Tibial nerve (tissue), 4 donors: ENCODE measurements at places on chromosomes 6 and 20.
A peak's percentile ranks its signal among the peaks of the same experiment; 100 is the strongest.

DNA sequence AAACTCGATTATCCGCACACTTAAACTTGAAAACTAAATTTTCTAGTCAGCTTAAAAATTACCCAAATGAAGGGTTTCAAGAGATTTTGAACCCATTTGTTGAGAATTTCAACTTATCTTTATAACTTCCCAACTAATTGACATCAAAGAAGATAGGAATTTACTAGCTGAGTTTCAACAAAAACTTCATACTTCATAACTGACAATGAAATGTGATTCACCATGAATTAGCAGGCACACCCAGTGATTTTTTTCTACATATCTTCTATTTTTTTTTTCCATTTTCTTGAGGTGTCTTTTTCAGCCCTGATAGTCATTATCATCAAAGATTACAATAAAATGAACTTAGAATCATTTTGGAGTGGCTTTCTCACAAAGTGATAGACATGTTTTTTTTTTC, 26.7 kb downstream of the TNFAIP3 start:
- no peak for DNase-seq
- H3K27ac ChIP-seq: no peak overlapping the region
- H3K27me3 ChIP-seq: no peaks in the 10 kb centered on the region
- H3K4me3 ChIP-seq: no peak overlapping the region

GRCh38 chr20:17612287-17612991, 42.6 kb downstream of the DSTN start:
- H3K4me3 ChIP-seq: no peak overlapping the region
- H3K36me3 ChIP-seq: no peaks in the 10 kb centered on the region
- H3K27ac ChIP-seq: peak overlapping the region; percentile 63
- DNase-seq: no peak
- no peaks in the 10 kb centered on the region for H3K4me1 ChIP-seq
- H3K27me3 ChIP-seq: no peaks in the 10 kb centered on the region

DNA sequence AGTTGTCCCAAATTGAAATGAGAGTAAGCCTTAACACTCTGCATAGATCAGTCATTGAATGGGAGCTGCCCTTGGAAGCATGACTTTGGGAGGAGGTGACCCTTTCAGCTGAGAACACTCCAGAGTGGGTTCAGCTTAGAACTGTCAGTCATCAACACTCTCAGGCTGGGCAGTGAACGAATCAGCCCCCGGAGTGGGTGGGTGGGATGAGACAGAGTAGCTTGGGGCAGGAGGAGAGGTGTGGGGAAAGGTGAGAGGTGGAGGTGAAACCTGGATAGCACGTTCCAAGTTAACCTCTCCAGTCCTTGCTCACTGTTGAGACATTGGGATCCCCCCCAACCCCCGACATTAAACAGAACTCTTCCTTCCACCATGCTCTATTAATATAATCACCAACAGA, 55.3 kb upstream of the TPD52L1 start:
- DNase-seq: no peak
- no peak overlapping the region for H3K27ac ChIP-seq
- H3K4me3 ChIP-seq: no peak overlapping the region
- H3K4me1 ChIP-seq: no peaks in the 10 kb centered on the region
- no peaks in the 10 kb centered on the region for H3K36me3 ChIP-seq
- no peaks in the 10 kb centered on the region for H3K27me3 ChIP-seq

DNA sequence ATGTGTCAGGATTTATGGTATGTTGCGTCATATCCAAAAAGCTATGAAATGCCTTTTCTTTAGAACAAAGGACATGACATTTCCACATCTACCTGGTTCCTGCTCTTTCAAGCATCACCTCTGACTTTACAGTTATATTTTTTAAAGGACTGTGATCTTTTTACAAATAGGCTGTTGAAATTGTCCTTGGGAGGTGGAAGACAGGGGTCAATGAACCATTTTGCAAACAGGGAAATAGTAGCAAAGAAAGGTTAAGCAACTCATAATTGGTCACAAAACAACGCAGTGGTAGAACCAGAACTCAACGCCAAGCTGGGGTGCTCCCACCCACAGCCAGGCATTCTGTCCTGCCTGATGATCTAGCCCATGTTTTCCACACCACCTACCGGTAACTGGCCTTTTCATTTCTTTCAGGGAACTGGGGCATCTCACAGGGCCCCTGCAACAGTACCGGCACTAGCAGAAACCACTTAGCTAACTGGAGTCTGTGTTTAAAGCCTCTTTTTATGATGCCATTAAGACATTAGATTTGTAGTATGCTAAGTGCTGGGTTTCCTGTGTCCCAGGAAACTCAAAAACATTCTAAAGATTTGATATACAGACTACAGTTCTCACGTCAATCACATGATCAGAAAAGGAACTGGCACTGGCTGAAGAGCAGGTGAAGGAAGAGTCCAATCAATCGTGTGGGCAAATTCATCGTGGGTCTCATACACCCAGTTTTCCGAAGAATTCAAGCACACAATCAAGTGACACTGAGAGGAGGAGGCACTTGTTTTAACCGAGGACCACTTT, 13.9 kb downstream of the ZNF217 start:
- H3K27me3 ChIP-seq: no peaks in the 10 kb centered on the region
- no peak for DNase-seq
- peak overlapping the region; percentile 83 for H3K27ac ChIP-seq
- peaks cover 39% of the 10 kb centered on the region for H3K4me1 ChIP-seq
- peak overlapping the region; percentile 7 for H3K4me3 ChIP-seq

GRCh38 chr6:46015119-46015968, at the start of gene CLIC5:
Gene CLIC5 (minus strand): TSS chr6:46015860. CDS start chr6:46015542, 318 bp downstream.
- H3K27me3 ChIP-seq: peaks cover 37% of the 10 kb centered on the region
- H3K36me3 ChIP-seq: no peaks in the 10 kb centered on the region
- DNase-seq: no peak
- peak within 1 kb of the TSS; percentile 41 for H3K27ac ChIP-seq

DNA sequence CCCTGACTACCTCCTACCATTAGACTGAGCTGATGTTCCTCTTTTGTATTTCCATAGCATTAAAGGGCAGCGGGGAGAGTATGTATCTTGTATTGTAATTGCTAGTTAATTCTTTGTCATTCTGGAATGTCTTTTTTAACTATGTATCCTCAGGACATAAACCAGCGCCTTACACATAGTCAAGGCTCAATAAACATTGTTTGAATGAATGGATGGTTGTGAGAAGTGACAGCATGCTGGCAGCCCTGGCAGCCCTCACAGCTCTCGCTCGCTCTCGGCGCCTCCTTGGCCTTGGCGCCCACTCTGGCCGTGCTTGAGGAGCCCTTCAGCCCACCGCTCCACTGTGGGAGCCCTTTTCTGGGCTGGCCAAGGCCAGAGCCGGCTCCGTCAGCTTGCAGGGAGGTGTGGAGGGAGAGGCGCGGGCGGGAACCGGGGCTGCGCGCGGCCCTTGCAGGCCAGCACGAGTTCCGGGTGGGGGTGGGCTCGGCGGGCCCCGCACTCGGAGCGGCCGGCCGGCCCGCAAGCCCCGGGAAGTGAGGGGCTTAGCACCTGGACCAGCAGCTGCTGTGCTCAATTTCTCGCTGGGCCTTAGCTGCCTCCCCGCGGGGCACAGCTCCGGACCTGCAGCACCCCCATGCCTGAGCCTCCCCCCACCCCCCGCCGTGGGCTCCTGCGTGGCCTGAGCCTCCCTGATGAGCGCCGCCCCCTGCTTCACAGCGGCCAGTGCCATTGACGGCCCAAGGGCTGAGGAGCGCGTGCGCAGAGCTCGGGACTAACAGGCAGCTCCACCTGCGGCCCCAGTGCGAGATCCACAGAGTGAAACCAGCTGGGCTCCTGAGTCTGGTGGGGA, 93.1 kb downstream of the RNF182 start:
- no peak overlapping the region for H3K4me3 ChIP-seq
- H3K27me3 ChIP-seq: no peaks in the 10 kb centered on the region
- DNase-seq: no peak
- no peak overlapping the region for H3K27ac ChIP-seq
- H3K36me3 ChIP-seq: no peaks in the 10 kb centered on the region

GRCh38 chr6:14841901-14842421, 403.9 kb upstream of the JARID2 start:
- H3K27ac ChIP-seq: no peak overlapping the region
- DNase-seq: no peak
- no peak overlapping the region for H3K4me3 ChIP-seq
- H3K27me3 ChIP-seq: no peaks in the 10 kb centered on the region

DNA sequence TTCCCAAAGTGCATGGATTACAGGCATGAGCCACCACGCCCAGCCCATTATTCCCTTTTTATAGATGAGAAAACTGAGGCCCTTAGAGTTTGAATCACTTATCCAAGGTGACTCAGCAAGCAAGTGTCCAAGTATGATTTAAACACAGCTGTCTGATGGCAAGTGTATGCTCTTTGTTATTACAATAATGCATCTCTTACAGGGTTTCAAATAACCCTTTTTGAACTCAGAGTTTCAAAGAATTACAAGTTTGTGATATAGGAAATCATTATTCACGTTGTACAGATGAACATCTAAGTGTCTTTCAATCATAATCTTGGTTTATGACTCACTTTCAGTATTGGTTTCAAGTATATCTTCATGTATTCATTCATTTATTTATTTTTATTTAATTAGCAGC, 63.0 kb downstream of the CD83 start:
- H3K4me1 ChIP-seq: no peaks in the 10 kb centered on the region
- no peak overlapping the region for H3K27ac ChIP-seq
- no peak for DNase-seq
- no peaks in the 10 kb centered on the region for H3K36me3 ChIP-seq
- H3K27me3 ChIP-seq: no peaks in the 10 kb centered on the region
- no peak overlapping the region for H3K4me3 ChIP-seq

- H3K4me3 ChIP-seq: no peak overlapping the region
- H3K27me3 ChIP-seq: no peaks in the 10 kb centered on the region
- no peak for DNase-seq
- no peak overlapping the region for H3K27ac ChIP-seq
- H3K4me1 ChIP-seq: no peaks in the 10 kb centered on the region
- H3K36me3 ChIP-seq: no peaks in the 10 kb centered on the region
Measured at GRCh38 chr6:101482606-101483005, 89.1 kb downstream of the GRIK2 start.

DNA sequence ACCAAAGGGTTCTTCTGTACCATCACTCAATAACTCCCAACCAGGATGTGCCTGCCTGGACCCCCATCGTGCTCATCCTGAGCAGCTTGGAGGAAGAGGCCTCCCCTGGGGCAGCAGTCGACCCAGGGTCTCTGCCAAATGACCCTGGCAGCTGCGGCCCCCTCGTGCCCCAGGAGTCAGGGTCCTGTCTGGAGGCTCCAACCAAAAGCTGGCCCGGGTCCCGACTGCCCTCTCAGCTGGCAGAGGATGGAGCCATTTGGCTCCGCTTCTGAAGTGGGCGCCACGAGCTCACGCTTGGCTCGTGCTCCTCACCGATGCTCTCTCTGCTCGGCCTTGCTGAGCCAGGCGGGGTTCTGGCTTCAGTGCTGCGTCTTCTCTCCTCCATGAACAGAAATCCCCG, 56.8 kb downstream of the TFAP2C start:
- DNase-seq: no peak
- H3K27me3 ChIP-seq: no peaks in the 10 kb centered on the region
- no peak overlapping the region for H3K4me3 ChIP-seq
- H3K27ac ChIP-seq: no peak overlapping the region
- H3K4me1 ChIP-seq: no peaks in the 10 kb centered on the region
- H3K36me3 ChIP-seq: no peaks in the 10 kb centered on the region

GRCh38 chr6:156828280-156828703, 51.1 kb downstream of the ARID1B start:
- H3K27ac ChIP-seq: no peak overlapping the region
- H3K27me3 ChIP-seq: no peaks in the 10 kb centered on the region
- H3K4me1 ChIP-seq: peaks cover 80% of the 10 kb centered on the region
- no peak overlapping the region for H3K4me3 ChIP-seq

DNA sequence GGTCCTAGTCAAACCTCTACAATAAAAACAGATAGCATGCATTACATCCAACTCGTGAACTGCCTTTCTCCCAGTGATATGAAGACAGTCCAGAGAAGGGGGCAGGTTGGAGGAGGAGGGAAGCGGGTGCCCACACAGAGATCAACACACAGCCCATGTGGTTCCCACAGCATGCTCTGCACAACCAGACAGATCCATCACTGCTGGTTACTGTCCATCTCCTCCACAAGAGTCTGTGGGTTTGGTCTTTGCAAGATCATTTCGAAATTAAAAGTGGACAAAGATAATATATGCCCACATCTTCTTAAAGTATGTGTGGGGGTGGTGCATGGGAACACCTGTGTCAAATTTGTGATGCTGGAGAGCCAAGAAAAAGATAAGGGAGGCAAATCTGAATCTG, 215.5 kb downstream of the GMDS start:
- DNase-seq: no peak
- H3K27me3 ChIP-seq: no peaks in the 10 kb centered on the region
- no peaks in the 10 kb centered on the region for H3K36me3 ChIP-seq
- H3K4me3 ChIP-seq: no peak overlapping the region
- no peak overlapping the region for H3K27ac ChIP-seq

DNA sequence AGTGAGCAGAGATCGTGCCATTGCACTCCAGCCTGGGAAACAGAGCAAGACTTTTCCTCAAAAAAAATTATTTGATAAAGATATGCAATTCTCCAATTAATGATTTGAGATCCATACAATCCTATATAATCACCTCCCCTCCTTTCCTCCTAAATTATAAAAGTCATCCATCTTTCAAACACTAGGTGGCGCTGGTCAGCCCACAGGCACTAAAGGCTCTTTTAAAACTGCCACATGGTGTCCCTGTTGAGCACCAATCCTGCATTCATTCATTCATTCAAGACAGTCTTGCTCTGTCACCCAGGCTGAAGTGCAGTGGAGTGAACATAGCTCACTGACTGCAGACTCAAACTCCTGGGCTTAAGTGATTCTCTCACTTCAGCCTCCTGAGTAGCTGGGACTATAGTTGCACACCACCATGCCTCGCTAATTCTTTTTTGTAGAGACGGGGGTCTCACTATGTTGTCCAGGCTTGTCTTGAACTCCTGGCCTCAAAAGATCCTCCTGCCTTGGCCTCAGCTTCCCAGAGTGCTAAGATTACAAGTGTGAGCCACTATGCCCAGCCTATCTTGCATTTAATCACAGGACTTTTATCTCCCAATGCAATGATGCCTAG, 58.7 kb upstream of the SLC2A12 start:
- no peaks in the 10 kb centered on the region for H3K27me3 ChIP-seq
- no peak overlapping the region for H3K4me3 ChIP-seq
- H3K27ac ChIP-seq: no peak overlapping the region
- H3K4me1 ChIP-seq: no peaks in the 10 kb centered on the region
- no peaks in the 10 kb centered on the region for H3K36me3 ChIP-seq

DNA sequence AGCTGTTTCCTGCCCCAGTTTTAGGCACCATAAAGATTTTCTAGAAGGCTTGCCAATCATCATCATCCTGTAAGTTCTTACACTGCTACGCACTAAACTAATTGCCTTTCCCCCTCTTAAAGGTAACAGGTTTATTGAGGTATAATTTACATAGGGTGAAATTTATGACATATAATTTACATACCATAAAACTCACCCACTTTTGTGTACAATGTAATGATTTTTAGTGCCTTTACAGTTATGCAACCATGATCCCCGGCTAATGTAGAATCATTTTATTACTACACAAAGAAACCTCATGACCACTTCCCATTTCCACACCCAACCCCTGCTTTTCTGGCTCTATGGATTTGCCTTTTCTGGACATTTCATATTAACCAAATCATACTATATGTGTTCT, 21.1 kb downstream of the GCNT2 start:
- no peak overlapping the region for H3K27ac ChIP-seq
- H3K4me3 ChIP-seq: no peak overlapping the region
- no peak for DNase-seq
- H3K36me3 ChIP-seq: no peaks in the 10 kb centered on the region
- H3K4me1 ChIP-seq: no peaks in the 10 kb centered on the region
- H3K27me3 ChIP-seq: no peaks in the 10 kb centered on the region
